ENCODE measurements at places on chromosomes 7 and 10.

- no peak for DNase-seq
Observed at GRCh38 chr7:44858161-44858560, 10.3 kb upstream of the H2AZ2 start.

DNA sequence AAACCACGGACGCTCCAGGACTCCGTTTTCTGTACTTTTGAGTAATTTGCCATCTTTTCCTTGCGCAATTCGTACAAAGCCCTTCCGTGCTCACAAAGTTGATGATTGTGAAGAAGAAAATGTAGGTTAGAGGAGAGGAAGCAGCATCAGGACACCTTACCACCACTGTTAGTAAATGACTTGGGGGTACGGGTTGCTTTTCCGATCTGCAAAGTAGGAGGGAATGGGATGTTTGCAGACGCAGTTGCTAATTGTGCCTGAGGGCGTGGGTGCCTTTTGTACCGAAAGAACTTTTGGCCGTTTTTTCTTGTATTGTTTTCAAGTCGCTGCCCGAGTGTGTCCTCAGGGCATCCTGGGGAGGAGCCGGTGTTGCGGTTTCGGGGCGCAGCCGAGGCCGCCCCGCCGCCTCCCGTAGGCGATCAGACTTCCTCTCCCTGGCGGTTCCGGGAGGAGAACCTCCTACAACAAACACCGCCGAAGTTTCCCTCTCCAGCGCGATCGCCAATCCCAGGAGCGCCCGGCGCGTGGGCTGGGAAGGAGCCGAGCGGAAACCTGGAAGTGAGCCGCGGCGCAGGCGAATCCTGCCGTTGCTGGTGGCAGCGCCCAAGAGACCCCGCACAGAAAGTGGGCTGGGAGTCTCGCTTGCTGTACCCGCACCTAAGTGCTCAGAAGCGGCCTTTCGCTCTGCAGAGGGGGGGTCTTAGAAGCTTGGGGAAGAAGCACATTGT is 1.0 kb downstream of the PRR15 start:
- no peak for DNase-seq

GRCh38 chr7:118298771-118299170 is 74.3 kb downstream of the ANKRD7 start:
- no peak for DNase-seq

DNA sequence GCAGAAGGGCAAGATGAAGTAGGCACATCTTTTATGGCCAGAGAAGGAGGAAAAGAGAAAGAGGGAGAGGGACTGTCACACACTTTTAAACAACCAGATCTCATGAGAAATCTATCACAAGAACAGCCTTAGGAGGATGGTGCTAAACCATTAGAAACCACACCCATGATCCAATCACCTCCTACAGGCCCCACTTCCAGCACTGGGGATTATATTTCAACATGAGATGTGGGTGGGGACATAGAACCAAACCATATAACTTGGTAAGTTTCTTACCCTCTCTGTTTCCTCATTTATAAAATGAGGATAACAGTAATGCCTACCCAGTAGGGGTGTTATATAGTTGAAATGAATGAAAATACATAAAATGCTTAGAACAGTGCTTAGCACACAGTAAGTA is 66.0 kb downstream of the CHCHD3 start:
- DNase-seq: no peak

DNA sequence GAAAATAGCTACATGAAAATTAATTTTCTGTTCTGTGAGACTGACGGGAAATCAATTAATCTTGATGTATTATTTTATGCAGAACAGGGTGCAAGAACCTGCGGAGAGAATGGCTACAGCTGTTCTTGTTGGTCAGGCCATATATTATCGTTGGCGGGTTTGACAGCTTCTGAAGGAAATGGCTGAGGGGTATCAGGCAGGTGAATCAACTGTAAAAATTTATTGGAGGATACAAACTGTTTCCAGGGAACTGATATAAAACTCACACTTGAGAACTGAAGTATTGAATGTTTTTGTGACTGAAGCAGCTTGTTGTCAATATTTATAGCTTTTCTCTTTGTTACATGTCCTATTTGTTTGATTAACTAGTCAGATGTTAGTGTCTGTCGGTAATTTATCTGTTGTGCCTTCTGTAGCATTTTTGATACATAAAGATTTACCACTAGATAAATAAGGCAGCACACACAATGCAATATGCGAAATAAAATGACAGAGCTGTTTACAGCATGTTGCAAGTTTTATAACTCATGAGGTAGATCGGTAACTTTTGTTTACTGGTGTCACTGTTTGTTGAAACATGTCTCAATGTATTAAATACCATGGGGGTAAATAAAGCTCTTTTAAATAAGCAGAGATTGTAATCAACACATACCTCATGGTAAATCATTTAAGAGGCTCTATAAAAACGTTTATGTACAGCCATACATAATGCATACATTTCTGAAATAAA is 308.2 kb downstream of the LRMDA start:
- no peak for DNase-seq

- no peak for DNase-seq
Observed at GRCh38 chr7:70303309-70303708, 705.0 kb downstream of the AUTS2 start.

DNA sequence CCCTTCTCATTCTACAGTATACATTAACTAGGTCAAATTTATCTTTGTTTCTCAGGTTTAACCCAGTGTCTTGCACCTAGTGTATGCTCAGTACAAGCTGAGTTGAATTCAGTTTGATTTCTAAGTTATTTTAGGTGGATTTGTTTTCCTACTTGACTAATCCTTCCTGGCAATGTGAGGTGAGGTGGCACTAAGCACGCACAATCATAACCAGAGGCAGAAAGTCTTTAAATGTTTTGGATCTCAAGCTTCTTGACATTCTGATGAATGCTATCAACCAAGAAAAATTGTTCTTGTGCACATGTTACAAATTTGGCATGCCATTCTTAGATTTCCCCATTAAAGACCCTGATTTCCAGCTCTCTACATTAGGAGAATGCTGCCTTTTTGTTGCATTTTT is 3.2 kb downstream of the BZW2 start:
- no peak for DNase-seq

DNA sequence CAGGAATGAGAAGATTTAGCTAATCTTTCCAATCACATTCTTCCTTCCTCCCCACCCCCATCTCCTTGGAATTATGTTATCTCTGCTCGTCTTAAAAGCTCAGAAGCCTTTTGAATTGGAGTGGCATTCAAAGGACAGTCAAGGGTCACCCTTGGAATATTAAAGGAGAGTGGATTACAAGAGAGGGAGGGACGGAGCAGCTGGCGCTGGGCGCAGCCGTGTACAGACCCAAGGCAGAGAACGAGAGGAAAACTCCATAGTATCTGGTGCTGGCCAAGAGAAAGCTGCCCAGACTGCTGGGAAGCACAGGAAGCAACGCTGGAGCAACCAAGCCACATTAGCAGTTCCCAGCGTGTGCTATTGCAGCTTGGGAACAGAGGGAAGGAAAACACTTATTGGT is 95.7 kb downstream of the POU6F2 start:
- no peak for DNase-seq

- no peak for DNase-seq
Observed at GRCh38 chr7:158327571-158328180, 259.9 kb downstream of the PTPRN2 start.

- DNase-seq: no peak
Observed at GRCh38 chr7:107404740-107405537, 64.9 kb upstream of the GPR22 start.

- no peak for DNase-seq
Observed at GRCh38 chr7:110688908-110689307, 402.0 kb upstream of the LRRN3 start.

- DNase-seq: no peak
Observed at GRCh38 chr10:19724287-19724686, 91.9 kb upstream of the PLXDC2 start.

DNA sequence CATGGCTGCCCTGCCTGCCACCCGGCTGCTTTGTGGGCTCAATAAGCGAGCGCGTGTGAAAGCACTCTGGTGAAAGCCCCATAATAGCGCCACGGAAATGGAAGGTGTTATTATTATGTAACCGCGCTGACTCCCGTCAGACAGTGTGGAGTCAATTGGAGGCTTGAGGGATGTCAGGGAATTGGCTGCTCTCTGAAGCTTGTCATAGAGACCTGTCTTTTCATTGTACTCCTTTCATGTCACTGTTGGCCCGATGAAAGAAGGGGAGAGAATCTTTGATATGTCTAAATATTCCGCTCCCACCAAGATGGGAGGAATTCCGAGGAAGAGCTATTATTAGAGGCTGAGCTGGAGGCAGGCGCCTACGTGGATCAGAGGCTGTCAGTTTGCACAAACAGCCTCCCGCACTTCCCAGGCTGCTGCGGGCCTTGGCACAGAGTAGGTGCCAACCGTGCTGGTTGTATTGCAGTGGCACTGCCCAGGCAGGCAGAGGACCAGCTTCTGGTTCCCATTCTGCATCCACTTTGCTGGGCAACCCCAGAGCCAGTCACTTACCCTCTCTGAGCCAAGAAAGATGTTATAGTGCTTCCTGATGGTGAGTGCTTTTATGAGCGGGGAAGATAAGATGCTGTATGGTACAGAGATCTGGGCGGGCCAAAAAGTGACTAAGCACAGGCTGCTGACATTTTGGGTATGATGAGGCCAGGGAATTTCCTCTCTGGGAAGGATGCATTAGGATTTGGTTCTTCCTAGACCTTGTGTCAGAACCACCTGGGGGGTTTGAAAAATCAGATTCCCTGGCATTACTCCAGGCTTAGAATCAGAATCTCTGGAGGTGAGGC is 151.4 kb downstream of the RPS24 start:
- DNase-seq: no peak

DNA sequence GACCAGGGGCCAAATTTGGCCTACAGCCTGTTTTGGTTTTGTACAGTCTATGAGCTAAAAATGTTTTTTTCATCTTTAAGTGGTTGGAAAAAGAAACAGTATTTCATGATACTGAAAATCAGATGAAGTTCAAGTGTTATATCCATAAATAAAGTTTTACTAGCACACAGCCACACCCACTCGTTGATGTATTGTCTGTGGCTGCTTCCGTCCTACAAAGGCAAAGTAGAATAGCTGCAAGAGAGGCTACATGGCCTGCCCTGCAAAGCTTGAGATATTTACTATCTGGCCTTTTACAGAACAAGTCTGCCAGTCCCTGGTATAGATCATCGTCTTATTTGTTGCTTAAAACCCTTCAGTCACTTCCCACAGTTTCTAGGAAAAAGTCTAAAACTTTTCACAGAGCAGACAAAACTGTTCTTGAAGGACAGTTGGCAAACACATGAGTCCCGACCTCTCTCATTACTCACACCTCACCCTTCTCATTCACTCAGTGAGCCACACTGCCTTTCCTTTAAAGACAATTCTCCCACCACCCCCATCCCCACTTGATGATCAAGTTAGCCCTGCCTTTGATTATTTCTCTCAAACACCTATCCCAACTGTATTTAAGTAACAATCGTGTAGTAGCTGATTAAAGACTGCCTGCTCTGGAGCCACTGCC is 9.9 kb downstream of the RHEB start:
- DNase-seq: no peak

DNA sequence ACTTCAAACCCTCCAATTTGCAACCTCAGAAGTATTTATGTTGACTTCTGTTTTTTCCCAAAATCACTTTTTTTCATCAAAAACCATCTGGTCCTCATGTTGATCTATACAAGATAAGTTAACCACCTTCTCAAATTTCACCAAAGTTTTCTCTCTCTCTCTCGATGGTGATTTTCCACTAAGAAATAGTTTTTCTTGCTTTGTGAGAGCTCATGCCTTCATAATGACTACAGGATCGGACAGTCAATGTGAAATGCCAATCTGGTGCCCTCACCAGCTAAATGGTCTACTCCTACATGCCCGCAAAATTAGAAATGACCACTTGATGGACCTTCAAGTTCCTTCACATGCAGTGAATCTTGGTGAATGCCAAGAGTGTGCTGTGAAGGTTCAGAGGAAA is 40.4 kb downstream of the CNNM1 start:
- DNase-seq: no peak

- no peak for DNase-seq
Observed at GRCh38 chr7:130135208-130136205, 65.2 kb downstream of the KLHDC10 start.

DNA sequence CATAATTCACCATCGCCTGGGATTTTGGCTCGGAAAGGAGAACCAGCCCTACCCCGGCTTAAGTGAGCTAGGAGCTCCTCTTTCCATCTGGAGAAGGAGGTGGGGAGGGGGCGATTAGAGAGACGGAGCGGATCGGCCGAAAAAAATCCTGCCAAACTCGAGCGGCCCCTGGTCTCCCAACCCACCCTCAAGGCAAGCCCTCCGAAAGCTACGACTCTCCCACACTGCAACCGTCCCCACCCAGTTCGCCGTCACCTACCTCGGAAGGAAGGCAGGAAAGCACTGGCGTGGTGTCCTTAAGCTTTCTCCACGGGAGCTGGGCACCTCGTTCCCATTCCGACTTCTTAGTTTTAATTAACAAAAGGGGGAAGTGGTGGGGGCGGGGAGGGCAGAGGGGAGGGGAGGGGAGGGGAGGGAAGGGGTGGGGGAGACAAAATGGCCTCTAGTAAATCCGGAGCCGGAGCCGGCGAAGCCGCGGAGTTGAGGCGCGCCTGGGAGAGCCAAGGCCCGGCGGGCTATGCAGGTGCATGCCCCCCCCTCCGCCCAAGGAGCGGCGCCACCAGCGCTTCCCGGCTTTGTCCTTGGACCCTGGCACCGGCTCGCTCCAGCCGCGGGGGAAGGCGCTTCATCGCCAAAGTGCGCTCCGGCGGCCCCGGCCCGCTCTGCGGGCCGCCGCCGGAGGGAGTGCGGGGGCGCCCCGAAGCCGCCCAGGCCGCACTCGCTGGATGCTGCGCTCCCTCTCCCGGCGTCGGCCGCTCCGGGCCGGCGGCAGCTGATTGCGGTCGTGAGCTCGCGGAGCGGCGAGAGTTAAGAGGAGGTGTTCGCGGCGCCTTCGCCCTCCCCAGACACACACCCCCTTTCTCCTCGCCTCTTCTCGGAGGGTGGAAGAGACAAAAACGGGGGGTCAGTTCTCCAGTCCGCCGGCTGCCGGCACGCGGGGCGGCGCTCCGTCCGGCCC is at the start of gene LRRC4:
Gene LRRC4 (minus strand): TSS at position 784 of the 958 bp plus-strand sequence. CDS start 797 bp downstream, outside the sequence.
- DNase-seq: no peak

GRCh38 chr7:19128856-19129255 is 11.4 kb upstream of the TWIST1 start:
- DNase-seq: no peak

- DNase-seq: no peak
Observed at GRCh38 chr10:67033878-67034277, 108.0 kb downstream of the LRRTM3 start.

DNA sequence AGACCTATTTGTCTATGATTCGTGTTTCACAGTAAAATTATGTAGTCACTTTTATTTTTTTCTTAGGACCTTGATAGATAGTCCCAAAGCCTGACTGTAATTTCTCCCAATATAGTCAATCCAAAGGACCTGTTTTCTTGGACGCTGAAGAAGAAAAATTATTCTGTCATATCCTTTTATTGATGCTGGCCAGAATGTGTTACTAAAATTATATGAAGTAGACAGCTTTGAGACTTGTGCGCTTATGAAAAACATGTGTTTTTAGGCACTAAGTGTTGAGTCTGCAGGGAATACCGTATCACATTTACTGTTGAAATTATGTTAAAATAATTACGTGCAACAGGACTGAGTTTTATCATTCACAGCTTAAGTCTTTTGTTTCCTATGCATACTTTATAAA is 17.9 kb downstream of the TES start:
- DNase-seq: no peak

Data from NCI-H2081 treated with DMSO at 0.1 percent for 48 hours (cell line).